ENCODE measurements at places on chromosomes 1 and 21.

GRCh38 chr21:37915497-37915911, 753 bp downstream of the KCNJ6 start:
- peaks cover 4% of the 10 kb centered on the region for H3K4me1 ChIP-seq
- peak overlapping the region; percentile 35 for H3K4me3 ChIP-seq
- peaks cover 13% of the 10 kb centered on the region for H3K27me3 ChIP-seq
- H3K36me3 ChIP-seq: no peaks in the 10 kb centered on the region
- no peak for DNase-seq

- no peak for DNase-seq
- no peaks in the 10 kb centered on the region for H3K36me3 ChIP-seq
- no peak overlapping the region for H3K27ac ChIP-seq
- H3K4me1 ChIP-seq: no peaks in the 10 kb centered on the region
- H3K4me3 ChIP-seq: no peak overlapping the region
These were observed 42.0 kb upstream of the DMBX1 start for GRCh38 chr1:46447499-46448108.

- no peaks in the 10 kb centered on the region for H3K36me3 ChIP-seq
- peak; percentile 34 for DNase-seq
- H3K27me3 ChIP-seq: no peaks in the 10 kb centered on the region
These were observed 4.2 kb downstream of the GSTM4 start for GRCh38 chr1:109659997-109660690.

DNA sequence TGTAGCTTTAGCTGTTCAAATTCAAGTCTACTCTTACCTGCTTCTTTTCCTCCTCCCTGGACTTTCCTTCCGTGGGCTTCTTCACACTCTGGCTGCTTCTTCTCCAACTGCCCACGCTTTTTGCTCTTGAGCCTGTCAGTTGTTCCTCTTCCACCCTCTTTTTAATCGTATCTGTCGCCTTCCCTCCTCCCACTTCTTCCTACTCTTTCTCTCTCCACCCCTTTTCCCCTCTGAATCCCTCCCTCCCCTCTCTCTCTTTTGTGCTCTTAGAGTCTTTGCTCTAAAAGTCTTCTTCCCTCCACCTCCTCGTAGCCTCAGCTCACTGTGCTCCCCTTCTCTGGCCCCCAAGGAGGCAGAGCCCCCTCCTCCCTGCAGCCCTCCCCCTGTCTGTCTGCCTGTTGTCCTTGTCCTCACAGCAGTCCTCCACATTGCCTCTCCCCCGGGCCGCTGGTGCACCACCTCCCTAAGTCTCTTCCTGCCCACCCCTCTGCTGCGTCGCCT, 12.9 kb upstream of the GJA5 start:
- no peaks in the 10 kb centered on the region for H3K4me1 ChIP-seq
- no peak for DNase-seq
- H3K36me3 ChIP-seq: no peaks in the 10 kb centered on the region
- H3K4me3 ChIP-seq: no peak overlapping the region
- H3K27ac ChIP-seq: no peak overlapping the region

DNA sequence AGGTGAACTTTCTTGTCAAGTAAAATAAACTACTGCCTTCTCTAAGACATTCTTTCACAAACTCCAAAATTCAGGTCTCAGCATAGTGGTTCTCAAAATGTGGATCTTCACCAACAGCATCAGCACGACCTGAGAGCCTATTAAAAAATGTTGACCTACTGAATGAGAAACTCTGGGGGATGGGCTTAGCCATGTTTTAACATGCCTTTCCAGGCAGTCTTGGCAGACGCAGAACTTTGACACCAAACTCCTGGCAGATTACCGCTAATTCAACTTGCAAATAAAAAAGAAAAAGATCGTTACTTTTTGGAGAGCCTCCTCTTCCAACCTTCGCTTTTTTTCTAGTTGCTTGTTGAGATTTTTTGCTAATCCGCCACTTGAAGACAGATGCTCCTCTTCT, 35.1 kb downstream of the ARHGAP29 start:
- peaks cover 5% of the 10 kb centered on the region for H3K36me3 ChIP-seq
- H3K27ac ChIP-seq: no peak overlapping the region
- H3K4me1 ChIP-seq: no peaks in the 10 kb centered on the region
- no peaks in the 10 kb centered on the region for H3K27me3 ChIP-seq
- no peak overlapping the region for H3K4me3 ChIP-seq

GRCh38 chr1:218748071-218748470, 402.9 kb downstream of the TGFB2 start:
- H3K27me3 ChIP-seq: no peaks in the 10 kb centered on the region
- DNase-seq: peak; percentile 82
- no peak overlapping the region for H3K27ac ChIP-seq
- no peak overlapping the region for H3K4me3 ChIP-seq

DNA sequence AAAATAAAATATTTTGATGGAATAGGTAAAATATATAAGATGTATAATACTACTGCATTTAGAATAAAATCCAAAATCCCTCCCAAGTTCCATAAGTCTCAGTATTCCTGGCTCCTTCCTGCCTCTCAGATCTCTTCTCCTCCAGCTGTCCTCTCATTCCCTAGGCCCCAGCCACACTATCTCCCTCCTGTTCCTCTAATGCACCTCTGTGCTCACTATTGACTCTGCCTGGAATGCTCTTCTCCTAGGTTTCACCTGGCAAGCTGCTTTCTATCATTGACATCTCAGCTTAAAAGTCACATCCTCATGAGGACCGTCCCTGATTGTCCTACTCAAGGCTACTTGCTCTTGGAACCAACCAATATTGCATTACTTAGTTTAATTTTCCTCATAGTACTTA, 7.2 kb downstream of the NME7 start:
- no peak overlapping the region for H3K27ac ChIP-seq
- DNase-seq: no peak
- no peaks in the 10 kb centered on the region for H3K27me3 ChIP-seq

GRCh38 chr1:183932412-183932811, 105.1 kb downstream of the COLGALT2 start:
- no peak overlapping the region for H3K27ac ChIP-seq
- peak; percentile 93 for DNase-seq
- H3K4me1 ChIP-seq: peaks cover 9% of the 10 kb centered on the region
- peaks cover 3% of the 10 kb centered on the region for H3K36me3 ChIP-seq
- H3K27me3 ChIP-seq: no peaks in the 10 kb centered on the region
- no peak overlapping the region for H3K4me3 ChIP-seq

DNA sequence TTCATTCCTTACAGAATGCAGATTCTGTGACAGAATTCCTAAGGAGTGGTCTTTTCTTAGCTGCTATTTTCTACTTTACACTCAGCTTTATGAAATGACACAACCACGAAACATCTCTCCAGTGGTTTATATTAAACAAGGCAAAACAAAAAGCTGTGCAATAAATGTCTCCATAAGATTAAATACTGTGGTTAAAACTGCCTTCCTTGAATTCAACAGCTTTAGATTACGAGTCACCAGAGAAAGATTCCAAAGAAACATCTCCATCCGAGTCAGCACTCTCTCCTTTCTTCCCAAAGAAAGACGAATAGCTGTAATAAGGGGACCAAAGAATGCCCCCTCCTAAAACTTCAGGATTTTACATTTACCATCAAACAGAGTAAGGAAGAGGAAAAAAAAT, 4.6 kb upstream of the C1orf87 start:
- no peaks in the 10 kb centered on the region for H3K36me3 ChIP-seq
- H3K4me1 ChIP-seq: no peaks in the 10 kb centered on the region
- no peaks in the 10 kb centered on the region for H3K27me3 ChIP-seq
- no peak overlapping the region for H3K4me3 ChIP-seq

DNA sequence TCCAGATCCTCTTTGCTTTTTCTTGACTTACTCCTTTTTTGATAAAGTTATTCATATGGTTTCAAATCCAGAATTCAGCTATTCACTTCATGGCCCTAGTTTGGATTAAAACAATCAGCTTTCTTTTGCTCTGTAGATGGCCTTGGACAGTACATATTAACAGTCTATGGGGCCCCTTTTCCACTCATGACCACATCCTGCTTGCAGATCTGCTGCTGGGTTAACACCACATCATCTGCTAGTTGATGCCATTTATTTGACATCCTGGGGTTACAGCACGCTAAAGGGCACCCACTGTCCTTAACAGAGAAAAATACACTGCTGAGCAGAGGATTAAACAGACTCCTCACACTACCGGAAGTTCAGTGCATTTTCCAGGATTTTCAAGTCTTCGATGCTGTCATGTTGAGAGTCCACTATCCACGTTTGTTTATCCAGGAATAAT, 941 bp upstream of the IFI16 start:
- H3K27me3 ChIP-seq: no peaks in the 10 kb centered on the region
- no peaks in the 10 kb centered on the region for H3K36me3 ChIP-seq
- H3K4me3 ChIP-seq: no peak overlapping the region
- no peak for DNase-seq

- H3K27ac ChIP-seq: peak overlapping the region; percentile 96
- peak; percentile 40 for DNase-seq
- no peaks in the 10 kb centered on the region for H3K27me3 ChIP-seq
- peak overlapping the region; percentile 99 for H3K4me3 ChIP-seq
These were observed 686 bp downstream of the ARF1 start for GRCh38 chr1:228082918-228083870.

- no peaks in the 10 kb centered on the region for H3K27me3 ChIP-seq
- H3K27ac ChIP-seq: no peak overlapping the region
- no peaks in the 10 kb centered on the region for H3K36me3 ChIP-seq
- H3K4me1 ChIP-seq: peaks cover 5% of the 10 kb centered on the region
- no peak for DNase-seq
These were observed 209.6 kb downstream of the GREM2 start for GRCh38 chr1:240402326-240402725.

DNA sequence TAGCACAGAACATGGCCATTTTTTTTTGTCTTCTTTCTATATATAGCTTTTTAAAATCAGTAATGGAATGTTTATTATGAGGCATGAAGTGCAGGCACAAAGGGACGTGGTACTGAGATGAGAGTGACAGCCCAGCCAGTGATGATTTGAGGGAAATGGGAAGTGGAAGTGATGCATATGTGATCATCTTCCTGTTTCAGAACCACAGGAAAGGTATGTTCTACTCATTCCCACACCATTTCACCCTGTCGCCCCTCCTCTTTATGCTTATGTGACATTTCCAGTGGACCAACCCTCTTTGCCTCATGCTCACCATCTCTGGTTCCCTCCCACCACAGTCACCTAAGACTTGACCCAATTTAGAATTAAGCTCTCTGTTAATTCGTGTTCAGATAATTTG, 24.3 kb downstream of the PTGS2 start:
- H3K4me3 ChIP-seq: no peak overlapping the region
- no peak for DNase-seq
- H3K27ac ChIP-seq: no peak overlapping the region
- H3K36me3 ChIP-seq: no peaks in the 10 kb centered on the region

DNA sequence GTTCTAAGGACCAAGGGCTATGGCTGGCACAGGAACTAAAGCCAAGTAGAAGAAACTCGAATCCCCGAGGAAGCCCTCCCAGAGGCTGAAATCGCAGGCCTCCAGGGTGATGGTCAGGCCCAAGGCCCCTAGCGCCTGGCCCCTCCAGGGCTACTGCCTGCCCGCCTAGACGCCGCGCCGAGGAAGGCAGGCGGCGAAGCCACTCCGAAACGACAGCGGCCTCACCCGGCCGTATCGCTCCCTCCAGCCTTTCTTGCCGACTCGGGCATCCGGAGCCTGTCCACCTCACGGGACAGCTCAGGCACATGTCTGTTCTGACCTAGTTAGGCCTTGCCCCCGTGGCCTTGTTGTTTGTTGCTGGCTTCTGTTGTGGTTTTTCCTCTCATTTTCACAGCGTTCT, 9.7 kb upstream of the LHX8 start:
- H3K27ac ChIP-seq: no peak overlapping the region
- H3K4me1 ChIP-seq: no peaks in the 10 kb centered on the region
- no peak for DNase-seq
- peaks cover 11% of the 10 kb centered on the region for H3K27me3 ChIP-seq

GRCh38 chr1:17439250-17440073, at the start of gene RCC2:
Gene RCC2, minus strand, starts transcription at chr1:17439677. Its CDS starts 1,163 bp downstream, at chr1:17438514.
- H3K27me3 ChIP-seq: no peaks in the 10 kb centered on the region
- H3K4me3 ChIP-seq: peak within 1 kb of the TSS; percentile 81
- peak within 1 kb of the TSS; percentile 75 for H3K27ac ChIP-seq
- no peaks in the 10 kb centered on the region for H3K36me3 ChIP-seq

- H3K4me1 ChIP-seq: peaks cover 5% of the 10 kb centered on the region
- no peak overlapping the region for H3K27ac ChIP-seq
- H3K27me3 ChIP-seq: no peaks in the 10 kb centered on the region
- no peak overlapping the region for H3K4me3 ChIP-seq
These were observed 3.2 kb downstream of the SLC25A33 start for GRCh38 chr1:9542430-9542829.

- H3K36me3 ChIP-seq: no peaks in the 10 kb centered on the region
- H3K4me1 ChIP-seq: no peaks in the 10 kb centered on the region
- no peak overlapping the region for H3K4me3 ChIP-seq
- no peak overlapping the region for H3K27ac ChIP-seq
- no peak for DNase-seq
These were observed 18.4 kb upstream of the ELK4 start for GRCh38 chr1:205650241-205650640.

- H3K27ac ChIP-seq: no peak overlapping the region
- DNase-seq: peak; percentile 69
- H3K4me1 ChIP-seq: no peaks in the 10 kb centered on the region
- no peaks in the 10 kb centered on the region for H3K36me3 ChIP-seq
- peaks cover 3% of the 10 kb centered on the region for H3K27me3 ChIP-seq
These were observed 24.8 kb upstream of the THEM4 start for GRCh38 chr1:151934048-151934493.

DNA sequence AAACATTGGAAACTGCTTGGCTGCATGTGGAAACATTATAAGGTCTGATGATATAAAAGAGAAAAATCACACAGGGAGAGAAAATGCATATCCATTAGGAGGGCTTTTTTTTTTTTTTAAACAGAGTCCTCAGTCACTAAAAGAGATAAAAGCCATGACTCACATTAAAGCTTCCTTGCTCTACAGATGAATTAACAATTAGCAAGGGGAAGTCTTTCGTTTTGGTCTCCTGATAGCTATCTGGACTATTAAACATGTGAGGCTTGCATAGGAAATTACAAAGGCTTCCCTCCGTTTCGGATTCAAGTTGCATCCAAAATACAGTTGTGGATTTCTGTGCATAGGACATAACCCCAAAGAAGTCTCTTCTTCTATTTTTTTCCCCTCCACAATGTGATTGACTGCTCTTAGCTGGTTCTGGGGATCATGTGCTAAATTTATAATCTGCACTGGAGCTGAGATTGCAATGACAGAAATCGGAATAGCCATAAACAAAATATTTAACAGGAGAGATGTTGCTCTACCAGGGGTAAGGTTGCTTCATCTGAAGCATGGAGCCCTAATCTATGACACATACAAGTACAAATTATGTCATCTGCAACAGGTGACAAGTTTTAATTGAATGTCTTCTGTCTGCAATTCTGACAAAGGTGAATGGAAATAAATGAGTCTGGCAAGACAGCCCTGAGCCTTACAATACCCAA, 146.8 kb downstream of the ESRRG start:
- no peaks in the 10 kb centered on the region for H3K27me3 ChIP-seq
- H3K4me3 ChIP-seq: no peak overlapping the region
- H3K27ac ChIP-seq: no peak overlapping the region
- no peak for DNase-seq
- H3K36me3 ChIP-seq: no peaks in the 10 kb centered on the region
- H3K4me1 ChIP-seq: no peaks in the 10 kb centered on the region

DNA sequence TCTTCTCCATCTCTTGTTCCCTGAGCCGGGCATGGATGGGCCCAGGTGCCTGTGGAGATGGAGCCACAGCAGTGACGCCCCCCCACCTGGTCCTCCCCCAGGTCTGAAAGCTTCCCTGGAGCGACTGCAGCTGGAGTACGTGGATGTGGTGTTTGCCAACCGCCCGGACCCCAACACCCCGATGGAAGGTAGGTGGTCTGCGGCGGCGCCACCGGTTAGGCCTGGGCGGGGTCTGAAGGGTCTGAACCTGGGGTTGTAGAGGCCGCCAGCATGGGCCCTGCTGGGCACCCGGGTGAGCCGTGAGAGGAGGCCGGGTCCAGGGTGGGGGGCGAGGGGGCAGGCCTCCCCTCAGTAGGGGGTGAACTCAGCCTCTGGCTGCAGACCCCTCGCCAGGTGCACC, 44.6 kb downstream of the KCNAB2 start:
- H3K27ac ChIP-seq: no peak overlapping the region
- no peak for DNase-seq
- no peaks in the 10 kb centered on the region for H3K4me1 ChIP-seq
- H3K4me3 ChIP-seq: no peak overlapping the region
- no peaks in the 10 kb centered on the region for H3K36me3 ChIP-seq
- no peaks in the 10 kb centered on the region for H3K27me3 ChIP-seq

Measured in fibroblast of lung (primary cell).